ENCODE measurements at places on chromosomes 16 and 17.

GRCh38 chr16:20844588-20844987, 38.3 kb downstream of the REXO5 start:
- no peak for DNase-seq

DNA sequence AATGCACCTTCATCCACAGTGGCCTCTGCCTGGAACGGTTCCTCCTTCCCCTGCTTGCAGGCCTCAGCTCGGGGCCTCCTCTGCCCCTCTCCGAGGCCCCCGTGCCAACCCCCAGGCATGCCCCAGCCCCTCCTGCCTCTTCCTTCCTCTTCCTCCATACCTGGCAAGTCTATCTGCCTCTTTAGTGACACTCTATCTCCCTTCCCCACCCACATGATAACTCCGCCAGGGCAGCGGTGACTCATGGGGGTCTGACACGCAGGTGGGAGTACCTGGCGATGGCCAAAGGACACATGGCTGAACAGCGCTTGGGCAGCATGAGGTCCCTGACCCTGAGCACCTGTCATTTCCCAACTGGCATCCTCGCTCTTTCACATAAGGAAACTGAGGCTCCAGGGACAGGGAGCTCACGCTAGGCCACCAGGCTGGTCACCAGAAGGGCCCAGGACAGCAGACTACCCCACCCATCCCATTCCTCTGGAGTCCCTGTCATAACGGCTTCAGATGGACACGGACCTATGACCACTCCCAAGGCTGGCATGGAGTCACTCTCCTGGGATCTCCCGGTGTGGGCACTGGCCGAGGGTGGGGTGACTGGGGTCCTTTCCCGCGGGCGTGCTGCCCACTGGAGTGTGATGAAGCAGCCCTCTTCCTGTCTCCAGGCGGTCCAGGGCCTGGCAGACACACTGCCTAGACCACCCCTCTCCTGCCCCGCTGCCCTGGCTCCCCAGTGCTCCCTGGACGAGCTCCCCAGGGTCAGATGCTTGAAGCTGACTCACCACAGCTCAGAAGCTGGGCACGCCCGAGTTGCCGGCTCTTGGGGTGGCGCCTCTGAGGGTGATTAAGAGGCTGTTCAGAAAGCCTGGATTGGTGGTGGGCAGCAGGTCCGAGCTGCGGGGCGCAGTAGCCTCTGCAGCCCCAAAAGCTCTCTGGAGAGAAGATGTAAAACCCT, 100.6 kb downstream of the ENGASE start:
- no peak for DNase-seq

DNA sequence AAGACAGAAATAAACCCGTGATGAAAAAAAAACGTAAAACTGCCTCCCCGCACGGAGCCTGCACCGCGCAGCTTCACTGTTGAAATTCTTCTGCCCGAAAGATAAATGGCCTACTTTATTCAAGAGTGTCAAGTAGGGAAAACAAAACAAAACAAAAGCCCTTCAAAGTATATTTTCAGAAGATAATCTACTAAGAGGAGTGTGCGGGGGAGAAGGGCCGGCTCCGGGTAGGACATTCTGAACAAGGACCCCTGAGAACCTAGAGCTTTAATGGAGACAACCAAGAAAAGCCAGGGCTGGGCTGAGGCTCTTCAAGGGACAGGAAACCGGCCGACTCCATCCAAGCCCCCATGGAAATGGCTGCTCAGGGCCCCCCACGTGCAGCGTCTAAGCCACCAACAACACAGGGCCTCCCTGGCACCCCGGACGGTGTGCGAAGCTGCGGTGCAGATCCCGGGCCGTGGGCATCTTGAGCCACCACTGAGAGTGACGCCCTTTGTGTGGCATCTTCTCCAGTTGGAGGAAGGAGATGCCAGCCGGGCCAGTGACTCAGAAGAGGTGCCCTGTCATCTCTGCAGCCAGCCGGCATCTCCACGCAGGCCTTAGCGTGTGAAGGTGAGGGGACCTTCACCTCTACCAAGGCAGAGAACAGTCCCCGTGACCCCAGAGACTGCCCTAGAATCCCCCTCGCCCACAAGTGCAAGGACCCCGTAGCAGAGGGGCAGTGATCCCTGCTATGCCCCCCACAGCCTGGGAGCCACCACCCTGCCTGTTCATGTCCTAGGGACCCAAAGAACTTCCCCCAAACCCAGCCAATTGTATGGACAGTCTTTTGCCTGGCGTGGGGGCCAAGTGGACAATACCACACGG, 250.8 kb downstream of the C16orf95 start:
- no peak for DNase-seq

GRCh38 chr17:4073983-4074830, 68.6 kb downstream of the ZZEF1 start:
- no peak for DNase-seq

DNA sequence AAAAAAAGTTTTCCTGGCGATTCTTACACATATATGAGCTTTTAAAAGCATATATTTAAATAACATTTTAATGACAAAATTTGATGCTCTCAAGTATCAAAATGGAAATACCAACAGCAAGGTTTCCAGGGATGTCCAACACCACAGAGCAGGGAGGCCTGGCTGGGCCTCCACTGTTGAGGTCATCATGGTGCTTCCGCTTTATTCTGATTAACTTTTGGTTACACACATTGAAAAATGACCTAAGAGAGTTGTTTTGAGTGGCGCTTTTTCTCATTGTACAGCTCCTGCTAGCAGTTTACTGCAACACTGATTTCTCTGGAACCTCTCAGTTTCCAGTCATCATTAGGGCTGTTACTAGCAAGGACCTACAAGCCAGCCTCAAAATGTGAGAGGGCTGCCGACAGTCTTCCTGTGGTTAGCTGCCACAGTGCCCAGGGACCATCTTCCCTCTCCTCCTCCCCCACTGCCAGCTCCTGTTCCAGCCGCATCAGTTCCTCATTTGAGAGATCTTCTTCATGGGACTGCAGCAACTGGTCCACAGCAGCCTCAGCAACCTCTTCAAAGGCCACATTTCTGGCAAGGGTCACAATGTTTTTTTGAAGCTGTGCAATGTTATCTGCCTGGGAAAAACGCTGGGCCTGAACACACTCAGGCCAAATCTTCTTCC, 21.3 kb downstream of the DEF8 start:
- DNase-seq = no peak

DNA sequence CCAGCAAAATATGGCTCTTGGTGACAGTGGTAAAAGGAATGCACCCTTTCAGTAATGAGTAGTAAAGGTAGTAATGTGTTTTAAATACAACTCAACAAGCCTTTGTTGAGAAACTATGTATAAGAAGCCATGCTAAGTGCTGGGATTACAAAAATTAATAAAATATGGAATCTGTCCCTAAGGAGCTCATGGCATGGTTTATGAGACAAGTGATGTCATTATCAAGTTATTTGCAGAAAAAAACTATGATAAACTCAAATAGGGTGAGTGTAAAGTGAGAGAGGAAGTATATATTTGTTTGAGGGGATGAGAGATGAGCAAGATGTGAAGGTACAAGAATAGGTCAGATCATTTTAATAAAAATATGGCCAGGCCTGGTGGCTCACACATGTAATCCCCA, 76.9 kb downstream of the NF1 start:
- no peak for DNase-seq

GRCh38 chr17:72539981-72540897, 419.4 kb downstream of the SOX9 start:
- peak; percentile 75 for DNase-seq

DNA sequence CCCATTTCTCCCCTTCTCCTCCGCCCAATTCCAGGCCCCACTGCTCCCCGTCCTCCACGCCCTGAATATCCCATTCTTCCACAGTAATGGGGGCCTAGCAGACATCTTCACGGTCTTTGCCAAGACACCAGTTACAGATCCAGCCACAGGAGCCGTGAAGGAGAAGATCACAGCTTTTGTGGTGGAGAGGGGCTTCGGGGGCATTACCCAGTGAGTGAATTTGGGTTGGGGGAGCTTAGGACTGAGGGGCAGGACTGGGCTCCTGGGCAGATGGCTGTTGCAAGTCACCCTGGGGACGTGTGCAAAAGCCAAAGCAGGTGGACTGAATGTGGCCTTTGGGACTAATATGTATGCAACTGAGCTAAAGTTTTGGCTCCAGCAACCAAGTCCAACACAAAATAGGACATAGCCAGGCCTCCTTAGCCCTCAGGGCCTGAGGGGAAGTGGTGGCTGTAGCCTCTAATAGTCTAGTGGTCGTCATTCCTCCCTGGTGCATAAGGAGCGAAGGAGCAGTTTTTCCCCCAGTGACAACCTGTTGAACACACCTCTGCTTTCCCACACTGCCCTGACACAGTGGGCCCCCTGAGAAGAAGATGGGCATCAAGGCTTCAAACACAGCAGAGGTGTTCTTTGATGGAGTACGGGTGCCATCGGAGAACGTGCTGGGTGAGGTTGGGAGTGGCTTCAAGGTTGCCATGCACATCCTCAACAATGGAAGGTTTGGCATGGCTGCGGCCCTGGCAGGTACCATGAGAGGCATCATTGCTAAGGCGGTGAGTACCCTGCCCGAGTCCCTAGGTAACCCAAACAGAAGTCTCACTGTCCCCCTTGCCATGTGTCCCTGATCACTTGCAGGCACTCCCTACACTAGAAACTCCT, 2.6 kb downstream of the ACADVL start:
- no peak for DNase-seq

GRCh38 chr16:27483088-27483437, 66.7 kb downstream of the GTF3C1 start:
- DNase-seq = no peak

GRCh38 chr17:57236686-57237299, 19.5 kb upstream of the MSI2 start:
- DNase-seq = no peak

- DNase-seq = no peak
Measured at GRCh38 chr16:63066552-63066951, 1030.3 kb upstream of the CDH8 start.

DNA sequence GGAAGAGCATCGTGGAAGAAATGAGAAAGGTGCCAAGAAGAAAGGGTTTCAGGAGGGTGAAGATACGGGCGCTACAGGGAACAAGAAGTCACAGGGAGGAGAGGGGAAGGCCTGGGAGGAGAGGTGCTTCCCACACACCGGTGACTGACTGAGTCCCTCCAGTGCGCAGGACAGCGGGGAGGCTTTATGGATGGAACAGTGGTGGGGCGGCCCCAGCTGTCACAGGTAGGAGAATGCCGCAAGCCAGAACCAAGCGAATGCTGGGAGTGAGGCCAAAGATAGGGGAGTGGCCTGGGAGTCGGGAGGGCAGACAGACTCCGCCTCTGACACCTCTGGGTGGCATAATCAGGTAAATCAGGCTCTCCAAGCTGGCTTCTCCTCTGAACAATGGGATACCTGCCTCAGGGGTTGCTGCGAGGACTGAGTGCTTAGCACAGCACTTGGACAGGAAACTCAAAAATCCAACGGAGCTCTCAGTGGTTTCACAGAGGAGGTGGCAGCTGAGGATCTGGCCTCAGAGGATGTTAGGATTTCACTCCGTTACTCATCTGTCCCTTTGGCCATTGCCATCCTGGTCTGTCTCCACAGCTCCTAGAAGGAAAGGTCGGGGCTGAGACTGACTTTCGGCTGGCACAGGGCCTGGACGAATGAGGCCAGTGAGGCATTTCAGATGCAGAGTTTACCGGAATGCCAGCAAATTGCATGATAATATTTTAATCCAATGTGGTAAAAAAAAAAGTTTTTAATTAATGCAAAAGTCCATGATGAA, 717 bp upstream of the CNP start:
- DNase-seq = peak; percentile 87

- peak; percentile 34 for DNase-seq
Measured at GRCh38 chr17:36731811-36732210, 130.4 kb downstream of the MRM1 start.

- DNase-seq = peak; percentile 19
Measured at GRCh38 chr16:11356573-11357331, 11.5 kb downstream of the RMI2 start.

DNA sequence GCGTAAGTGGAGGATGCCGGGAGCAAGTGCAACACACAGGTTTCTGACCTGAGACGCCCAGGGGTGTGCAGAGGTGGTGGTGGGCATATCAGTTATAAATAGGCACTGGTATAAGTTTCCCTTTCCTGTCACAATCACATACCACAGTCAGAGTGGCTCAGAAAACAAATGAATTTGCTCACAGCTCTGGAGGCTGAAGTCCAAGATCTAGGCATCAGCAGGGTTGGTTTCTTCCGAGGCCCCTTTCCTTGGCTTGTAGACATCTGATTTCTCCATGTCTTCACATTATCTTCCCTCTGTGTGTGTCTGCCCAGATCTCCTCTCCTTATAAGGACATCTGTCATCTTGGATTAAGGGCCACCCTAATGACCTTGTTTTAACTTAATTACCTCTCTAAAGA, 250.5 kb upstream of the TNRC6C start:
- DNase-seq = no peak

GRCh38 chr17:44360144-44360533, 3.5 kb downstream of the FAM171A2 start:
- no peak for DNase-seq

- DNase-seq = no peak
Measured at GRCh38 chr16:17602678-17603077, 131.9 kb upstream of the XYLT1 start.

DNA sequence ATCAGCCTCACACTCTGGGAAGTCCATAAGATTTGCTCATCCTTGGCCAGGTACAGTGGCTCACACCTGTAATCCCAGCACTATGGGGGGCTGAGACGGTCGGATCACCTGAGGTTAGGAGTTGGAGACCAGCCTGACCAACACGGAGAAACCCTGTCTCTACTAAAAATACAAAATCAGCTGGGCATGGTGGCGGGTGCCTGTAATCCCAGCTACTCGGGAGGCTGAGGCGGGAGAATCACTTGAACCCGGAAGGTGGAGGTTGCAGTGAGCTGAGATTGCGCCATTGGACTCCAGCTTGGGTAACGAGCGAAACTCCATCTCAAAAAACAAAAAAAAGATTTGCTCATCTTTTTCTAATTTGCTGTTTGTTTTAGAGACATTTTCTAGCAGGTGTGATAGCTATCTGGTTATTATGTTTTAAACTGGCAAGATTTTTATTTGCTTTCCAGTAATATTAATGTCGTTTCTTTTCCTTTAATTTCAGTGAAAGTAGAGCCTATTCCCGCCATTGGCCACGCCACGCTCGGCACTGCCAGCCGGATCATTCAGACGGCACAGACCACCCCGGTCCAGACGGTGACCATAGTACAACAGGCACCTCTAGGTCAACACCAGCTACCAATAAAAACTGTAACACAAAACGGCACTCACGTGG, 61.5 kb downstream of the WDR45B start:
- DNase-seq = no peak

- no peak for DNase-seq
Measured at GRCh38 chr17:4715063-4715744, 4.8 kb downstream of the ARRB2 start.

DNA sequence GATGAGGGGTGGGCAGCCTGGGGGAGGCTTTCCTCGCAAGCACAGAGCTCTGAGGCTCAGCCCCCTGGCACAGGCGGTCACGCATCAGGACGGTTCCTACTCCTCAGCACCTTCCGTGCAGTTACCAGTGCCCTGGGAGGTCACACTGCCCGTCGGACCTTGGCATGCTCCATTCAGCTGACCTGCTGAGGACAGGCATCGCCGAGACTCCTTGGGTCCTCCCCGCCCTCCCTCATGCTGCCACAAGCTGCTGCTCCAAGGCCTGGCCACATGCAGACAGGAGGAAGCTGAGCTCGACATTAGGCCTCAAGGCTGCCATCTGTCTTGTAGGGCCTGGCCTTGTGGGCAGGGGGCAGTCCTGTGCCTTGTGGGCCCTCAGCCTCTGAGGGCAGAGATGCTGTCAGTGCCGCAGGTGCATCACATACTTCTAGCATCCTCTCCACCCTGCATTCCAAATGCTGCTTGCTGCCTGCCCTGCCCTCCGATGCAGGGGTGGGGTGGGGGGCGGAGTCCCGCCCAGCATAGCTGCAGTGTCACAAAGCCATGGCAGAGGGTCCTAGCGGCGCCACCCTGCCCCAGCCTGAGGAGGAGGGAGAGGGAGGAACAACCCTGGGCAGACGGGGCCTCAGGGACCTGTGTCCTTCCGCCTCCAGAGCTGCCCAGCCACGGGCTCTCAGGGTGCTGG, 9.3 kb downstream of the C16orf90 start:
- no peak for DNase-seq

Measured in NCI-H1092 treated with DMSO at 0.1 percent for 48 hours (cell line).